AG04449 (cell line): ENCODE measurements at places on chromosomes 5 and 9.

DNA sequence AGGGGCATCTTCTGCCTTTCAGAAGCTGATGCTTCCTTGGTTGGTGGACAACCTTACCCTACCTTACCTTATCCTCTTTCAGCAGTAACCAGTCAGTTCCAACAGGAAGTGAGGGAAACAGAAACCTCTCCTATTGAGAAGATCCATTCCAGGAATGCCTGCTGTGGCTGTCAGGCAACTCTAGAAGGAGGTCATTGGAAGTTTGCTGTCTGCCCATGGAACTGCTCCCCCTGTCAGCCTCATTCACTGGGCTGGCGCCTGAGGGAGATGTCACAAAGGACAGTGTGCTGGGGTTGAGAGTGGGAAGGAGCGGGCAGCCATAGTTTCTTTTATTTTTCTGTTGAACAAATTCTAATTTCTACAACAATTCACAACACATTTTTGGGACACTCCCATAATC lies 54.7 kb downstream of the IRX1 start:
- no peak for DNase-seq

DNA sequence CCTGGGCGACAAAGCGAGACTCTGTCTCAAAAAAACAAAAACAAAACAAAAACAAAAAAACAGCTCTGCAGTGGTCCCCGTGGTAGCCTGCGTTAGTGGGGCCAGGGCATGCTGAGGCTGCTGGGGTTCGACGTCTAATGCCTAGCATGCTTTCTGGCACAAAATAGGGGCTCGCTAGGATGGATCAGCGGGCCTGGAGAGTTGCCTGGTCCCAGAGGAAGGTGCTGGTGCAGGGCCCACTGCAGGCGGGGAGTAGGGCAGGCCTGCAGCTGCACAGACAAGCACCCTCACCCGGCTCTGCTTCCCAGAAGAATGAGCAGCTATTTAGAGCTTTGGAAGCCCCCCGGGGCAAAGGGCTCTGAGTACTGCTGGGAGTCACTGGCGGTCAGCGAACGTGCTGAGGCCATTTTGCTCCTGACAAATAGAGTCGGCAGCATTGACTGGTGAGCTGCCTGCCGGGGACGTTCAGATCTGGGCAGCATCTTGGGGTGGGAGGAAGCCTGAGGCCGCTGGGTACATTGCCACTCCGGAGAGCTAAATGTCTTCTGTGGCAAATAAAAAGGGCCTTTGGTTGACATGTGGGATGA lies 126.7 kb downstream of the OLFM1 start:
- DNase-seq = no peak

DNA sequence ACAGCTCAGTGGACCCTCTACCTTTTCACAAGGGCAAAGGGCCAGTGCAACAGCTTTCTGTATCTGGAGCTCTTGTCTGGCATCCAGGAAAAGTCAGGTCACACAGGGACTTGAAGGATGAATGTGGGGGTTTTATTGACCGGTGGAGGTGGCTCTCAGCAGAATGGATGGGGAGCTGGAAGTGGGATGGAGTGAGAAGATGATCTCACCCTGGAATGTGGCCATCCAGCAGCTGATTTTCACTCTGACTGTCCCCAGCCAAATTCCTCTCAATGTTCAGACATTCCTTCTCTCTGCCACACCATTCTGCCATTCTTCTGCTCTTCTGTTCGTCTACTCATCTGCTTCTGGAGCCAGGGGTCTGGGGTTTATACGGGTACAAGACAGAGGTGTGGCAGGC lies 1119.9 kb downstream of the TAF11L14 start:
- no peak for DNase-seq

DNA sequence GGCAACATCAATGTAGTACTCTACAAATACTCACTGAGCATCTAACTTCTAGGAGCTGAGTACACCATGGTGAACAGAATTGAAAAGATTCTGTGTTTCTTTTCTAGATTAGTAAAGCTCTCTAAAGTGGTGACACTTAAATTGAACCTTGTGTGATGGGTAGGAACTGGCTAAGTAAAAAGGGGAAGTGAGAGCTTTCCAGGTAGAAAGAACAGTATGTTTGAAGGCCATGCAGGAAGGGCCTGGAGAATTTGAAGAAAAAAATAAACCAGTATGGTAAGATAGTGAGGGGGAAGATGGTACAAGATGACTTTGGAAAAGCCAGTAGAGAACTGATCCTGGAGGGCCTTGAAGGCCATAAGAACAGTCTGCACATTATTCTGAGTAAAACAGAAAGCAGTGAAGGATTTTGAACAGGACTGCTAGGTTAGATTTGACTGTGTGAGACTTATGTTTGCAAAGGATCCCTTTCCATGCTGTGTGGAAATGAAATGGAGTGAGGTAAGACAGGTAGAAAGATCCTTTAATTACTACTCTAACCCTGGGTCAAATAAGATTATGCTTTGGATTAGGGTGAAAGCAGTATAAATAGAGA lies 46.7 kb upstream of the UBQLN1 start:
- DNase-seq = no peak

DNA sequence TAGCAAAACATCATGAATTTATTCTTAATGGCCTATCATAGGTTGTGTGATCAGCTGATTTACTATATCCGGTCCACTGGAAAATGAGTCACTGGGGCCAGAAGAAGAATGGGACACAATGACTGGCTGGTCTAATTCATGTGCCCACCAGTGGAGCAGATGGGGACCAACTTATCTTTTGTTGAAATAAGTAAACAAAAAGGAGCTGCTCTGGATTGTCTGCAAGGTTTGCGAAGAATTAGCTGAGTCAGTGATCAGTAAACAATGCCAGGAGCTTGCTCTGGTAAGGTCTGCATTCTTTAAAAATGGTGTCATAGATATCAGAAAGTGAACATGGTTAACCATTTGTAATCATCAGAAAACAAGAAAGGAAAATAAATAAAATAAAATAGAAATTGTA lies 128.0 kb downstream of the RASEF start:
- DNase-seq = peak; percentile 2

GRCh38 chr9:94553029-94553938 lies 1.6 kb upstream of the PCAT7 start:
- no peak for DNase-seq
